ENCODE measurements at places on chromosomes 13 and 19.
A peak's percentile ranks its signal among the peaks of the same experiment; 100 is the strongest.

- no peak for DNase-seq
These were observed 175.8 kb downstream of the DCT start for GRCh38 chr13:94303644-94304174.

DNA sequence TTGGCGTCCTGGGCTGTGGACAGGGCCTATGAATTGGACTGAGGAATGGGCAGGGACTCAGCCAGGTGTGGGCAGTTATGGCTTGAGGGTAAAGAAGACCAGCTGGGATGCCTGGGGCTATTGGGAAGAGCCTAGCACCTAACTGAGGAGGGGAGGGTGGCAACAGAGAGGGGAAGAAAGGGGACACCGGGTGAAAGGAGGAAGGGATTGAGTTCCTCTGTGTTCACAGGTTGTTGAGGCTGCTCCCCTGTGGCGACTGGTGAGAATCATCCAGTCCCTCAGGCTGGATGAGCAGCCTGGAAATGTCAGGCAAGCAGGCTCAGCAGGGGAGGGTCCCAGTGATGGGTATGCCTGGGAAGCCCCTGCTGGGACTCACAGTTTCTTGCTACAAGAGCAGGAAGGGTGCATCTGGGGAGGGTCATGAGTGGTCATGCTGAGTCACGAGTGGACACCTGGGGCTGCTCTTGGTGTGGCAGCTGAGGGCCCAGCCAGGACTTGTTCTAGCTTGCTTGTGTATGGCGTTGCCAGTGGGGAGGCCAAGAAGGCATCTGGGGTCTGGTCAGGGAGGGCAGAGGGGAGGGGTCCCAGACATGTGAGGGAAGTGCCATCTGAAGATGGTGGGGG is 1.4 kb downstream of the ZNF324 start:
- DNase-seq, result no peak

DNA sequence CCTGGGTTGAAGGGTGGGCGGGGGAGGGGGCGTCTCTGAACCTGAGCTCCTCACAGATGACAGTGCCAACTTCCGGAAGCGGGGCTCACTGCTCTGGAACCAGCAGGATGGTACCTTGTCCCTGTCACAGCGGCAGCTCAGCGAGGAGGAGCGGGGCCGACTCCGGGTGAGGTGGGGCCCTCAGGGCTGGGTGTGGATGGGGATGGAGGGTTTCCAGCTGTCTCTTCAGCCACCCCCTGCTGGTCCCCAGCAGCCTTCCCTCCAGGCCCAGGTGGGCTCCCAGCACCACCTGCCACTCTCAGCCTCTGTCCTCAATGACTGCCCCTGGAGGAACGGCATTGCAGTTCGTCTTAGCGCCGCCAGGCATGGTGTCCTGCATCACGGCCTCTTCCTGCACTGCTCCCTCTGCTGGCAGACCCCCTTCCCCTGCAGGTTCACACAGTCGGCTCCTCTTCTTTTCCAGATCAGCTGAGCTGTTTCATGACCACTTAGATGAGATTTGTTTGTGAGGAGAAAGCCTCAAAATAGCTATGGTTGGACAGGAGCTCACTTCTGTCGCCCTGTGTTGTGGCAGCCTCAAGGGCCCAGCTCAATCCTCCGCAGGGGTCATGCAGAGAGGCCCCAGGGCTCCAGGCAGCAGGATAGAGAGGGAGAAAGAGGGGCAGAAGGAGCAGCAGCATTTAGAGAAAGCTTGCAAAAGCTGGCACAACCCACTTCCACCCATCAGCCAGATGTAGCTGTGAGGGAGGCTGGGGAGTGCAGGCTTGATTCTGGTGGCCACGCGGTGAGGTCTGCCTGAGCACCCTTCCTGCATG is 2.5 kb upstream of the GARIN5A start:
- DNase-seq, result no peak

DNA sequence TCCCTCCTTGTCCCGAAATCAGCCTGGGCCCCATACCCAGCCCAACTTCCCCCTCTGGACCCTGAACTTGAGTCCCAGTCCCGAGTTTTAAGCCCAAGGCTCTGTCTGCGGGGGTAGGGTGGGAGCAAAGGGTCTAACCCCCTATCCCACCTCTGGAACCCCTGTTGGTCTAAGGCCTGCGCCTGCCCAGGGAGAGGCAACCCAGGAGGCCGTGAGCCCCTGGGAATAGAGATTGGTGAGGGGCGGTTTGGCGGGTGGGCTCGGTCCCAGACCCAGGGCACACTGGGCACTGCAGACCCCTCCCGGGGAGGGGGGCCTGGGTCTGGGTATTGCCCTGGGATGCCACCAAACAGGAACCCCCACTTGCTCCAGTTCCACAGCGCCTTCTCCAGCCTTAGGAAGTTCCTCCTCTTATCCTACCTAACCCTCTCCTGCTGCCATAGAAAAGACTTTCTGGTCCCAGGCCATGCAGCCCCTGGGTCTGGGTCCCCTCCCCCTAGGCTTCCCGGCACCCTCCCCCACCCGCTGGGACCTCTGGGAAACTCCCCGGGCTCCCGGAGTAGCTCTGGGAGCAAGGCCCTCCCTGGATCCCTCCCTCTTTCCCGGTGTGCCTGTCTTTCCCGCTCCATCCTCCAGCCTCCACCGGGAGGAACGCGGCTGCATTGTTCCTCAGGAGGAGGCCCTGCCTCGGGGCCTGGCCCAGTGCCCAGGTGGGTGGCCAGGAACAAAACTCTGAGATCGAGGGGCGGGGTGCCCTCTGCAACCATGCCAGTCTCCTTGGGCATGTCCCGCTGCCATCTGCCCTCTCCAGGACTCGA is 33.6 kb upstream of the NANOS3 start:
- DNase-seq, result peak; percentile 3

DNA sequence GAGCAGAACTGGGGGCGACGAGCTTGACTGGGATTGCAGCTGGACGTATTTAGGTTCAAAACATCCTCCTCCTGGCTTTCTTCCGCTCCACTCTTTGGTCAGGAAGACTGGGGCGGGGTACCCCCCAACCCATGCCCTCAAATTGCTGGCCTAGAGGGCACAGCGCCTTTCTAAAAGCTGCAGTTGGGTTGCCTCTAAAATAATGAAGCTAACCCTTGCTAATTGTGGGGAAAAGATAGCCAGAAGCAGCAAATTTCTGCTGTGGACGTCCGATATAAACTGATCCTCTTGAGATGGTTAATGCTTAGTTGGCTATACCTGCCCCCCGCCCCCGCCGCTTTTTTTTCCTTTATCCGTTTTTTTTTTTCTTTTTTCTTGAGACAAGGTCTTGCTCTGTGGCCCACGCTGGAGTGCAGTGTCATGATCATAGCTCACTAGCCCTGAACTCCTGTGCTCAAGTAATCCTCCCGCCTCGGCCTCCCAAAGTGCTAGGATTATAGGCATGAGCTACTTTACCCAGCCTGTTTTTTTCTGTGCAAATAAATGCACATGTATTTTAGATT is 754 bp upstream of the CHERP start:
- DNase-seq, result peak; percentile 55

- no peak for DNase-seq
These were observed 66.6 kb downstream of the DNAJC15 start for GRCh38 chr13:43089912-43090498.

GRCh38 chr13:110262508-110263291 is 44.3 kb downstream of the COL4A1 start:
- no peak for DNase-seq

- DNase-seq, result no peak
These were observed 4.4 kb upstream of the LTBP4 start for GRCh38 chr19:40596608-40597328.

DNA sequence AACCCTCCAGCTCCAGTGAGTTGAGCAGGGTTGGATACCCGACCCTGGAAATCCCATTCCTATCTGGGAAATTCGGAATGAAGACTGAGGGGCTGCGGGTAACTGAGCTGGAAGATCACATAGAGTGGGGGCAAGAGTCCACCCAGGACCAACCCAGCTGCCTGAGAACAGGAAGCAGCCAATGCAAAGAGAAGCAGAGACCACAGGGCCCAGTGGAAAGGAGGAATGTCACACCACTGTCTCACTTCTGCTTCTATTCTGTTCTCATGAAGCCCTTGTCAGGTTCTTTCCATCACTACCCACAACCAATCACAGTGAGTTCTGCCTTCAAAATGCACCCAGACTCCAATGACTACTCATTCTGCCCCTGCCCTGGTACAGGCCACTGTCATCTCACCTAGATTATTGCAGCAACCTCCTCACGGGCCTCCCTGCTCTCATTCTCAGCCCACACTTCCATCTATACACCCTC is 15.3 kb downstream of the DYRK1B start:
- DNase-seq, result no peak

DNA sequence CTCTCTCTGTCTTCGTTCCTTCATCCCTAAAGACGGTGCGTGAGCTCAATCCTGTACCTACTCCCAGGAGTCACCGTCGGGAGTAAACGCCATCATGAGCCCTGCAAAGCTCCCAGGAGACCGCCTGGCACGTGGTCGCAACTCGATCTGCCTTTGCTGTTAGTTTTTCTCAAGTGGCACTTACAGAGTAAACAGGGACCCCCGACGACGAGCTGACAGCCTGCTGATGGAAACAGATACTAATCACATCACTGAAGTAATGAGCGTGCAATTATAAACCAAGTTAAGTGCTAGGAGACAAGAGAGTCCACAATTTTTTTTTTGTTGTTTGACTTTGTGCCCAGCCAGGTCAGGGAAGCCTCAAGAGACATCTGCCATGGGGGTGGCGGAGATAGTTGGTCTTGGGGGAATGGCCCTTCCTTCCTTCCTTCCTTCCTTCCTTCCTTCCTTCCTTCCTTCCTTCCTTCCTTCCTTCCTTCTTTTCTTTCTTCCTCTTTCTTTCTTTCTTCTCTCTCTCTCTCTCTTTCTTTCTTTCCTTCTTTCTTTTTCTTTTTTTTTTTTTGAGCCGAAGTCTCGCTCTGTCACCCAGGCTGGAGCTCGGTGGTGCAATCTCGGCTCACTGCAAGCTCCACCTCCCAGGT is 23.6 kb downstream of the CACNG6 start:
- DNase-seq, result no peak

DNA sequence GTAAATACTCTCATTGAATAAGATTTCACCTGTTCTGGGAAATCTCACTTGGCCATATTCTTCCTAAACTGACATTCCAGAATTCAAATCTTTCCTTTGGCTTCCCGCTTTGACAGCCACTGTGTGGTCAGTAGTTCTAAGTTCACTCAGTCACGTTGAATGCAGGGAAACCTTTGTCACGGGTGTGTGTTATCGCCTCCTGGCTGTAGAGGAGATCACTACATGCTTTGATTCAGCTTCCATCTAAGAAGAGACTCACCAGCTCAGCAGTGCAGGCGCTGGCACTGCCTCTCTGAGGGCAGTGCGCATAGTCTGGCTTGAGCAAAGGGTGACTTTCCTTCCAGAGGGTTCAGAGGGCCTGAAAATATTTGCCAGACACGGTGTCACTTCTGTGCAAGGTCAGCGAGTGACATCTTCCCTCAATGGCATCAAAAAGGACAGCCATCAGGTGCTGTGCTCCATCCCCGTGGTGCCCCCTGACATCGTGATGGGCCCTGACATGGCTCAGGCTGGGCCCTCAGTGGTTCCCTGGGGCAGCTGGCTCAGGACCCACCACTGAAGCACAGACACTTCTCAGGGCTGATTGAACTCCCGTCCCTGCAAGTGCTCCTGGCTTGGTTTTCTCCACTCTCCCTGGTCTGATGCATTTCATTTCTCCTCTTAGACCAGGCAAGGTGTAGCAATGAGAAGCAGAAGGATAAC is 635.4 kb upstream of the ARGLU1 start:
- DNase-seq, result no peak

GRCh38 chr19:13856497-13856896 is 20.4 kb upstream of the NANOS3 start:
- no peak for DNase-seq

GRCh38 chr19:49472936-49473335 is 1.1 kb upstream of the FLT3LG start:
- no peak for DNase-seq

- no peak for DNase-seq
These were observed 31.9 kb downstream of the INTS6 start for GRCh38 chr13:51420681-51421490.

DNA sequence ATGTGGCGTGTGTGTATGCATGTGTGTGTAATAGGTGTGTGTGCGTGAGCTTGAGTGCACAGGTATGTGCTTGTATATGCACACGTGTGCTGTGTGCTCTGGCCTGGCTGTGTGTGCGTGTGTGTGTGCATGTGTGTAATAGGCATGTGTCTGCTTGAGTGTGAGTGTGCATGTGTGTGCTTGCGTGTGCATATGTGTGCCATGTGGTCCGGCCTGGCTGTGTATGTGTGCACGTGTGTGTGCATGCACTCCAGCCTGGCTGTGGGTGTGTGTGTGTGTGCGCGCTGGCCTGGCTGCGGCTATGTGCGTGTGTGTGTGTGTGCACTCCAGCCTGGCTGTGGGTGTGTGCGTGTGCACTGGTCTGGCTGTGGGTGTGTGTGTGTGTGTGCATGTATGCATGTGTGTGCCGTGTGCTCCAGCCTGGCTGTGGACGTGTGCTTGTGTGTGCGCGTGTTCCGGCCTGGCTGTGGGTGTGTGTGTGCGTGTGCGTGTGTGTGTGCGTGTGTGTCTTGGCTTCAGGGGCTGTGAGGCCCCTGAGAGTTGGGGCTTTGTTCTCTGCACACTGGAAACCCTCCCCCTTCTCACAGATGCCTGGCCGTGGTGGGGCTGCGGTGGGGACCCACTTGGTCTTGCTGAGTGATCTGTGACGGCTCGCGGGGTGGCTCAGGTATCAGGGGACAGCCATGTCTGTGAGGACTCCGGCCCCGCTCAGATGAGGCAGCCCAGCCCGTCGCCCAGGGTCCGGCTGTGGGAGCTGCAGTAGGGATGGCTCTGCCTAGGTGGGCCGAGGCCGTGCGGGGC is 8.2 kb downstream of the SPPL2B start:
- no peak for DNase-seq

GRCh38 chr13:42219876-42220275 is 52.1 kb upstream of the AKAP11 start:
- DNase-seq, result no peak

DNA sequence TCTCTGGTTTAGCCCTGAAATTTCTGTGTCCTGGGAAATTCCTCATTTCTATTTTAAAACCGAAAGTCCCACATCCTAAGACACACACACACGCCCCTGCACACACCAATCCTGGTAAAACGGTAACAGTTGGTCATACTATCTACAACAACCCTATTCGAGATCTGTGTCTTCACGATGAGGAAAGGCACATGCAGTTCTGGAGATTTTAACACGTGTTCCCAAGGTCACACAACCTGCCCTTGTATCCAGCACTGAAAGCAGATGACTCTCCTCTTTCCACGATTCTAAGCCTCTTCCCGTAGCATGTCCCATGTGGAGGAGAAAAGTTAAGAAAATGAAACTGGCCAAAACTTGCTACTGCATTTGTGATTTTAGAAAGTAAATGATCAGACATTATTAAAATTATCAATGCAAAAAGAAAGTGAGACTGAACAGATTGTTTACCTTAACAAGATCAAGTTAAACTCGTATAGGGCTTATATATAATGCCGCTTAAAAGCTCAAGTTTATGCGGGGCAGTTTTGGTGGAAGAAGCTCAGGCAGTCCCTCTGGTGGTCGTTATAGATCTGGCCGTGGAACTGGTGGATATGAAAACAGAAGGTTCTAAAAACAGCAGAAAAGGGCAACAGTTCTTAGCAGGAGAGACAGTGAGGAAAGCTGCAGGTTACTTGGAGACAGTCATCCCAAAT is 32.7 kb downstream of the VSTM1 start:
- DNase-seq, result no peak

DNA sequence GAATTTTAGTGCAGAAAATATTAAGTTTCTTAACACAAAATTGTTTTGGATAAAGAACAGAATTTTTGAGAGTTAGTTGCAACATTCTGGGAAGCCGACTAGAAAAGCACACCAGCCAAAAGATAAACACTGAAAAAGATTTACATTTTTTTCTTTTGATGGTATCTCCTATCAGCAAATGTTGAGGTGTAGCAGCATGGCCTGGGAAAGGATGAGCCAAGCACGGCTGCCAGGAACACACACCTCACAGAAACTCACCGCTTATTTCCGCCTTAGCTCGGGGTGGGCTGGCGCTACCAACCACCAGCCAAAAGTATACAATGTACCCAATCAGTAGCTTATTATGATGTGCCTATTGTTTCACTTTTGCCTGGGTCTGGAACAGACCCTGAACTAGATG is 134.7 kb downstream of the MIPEP start:
- DNase-seq, result no peak

Data from midbrain (tissue), 1 donor.